Stimulated activated CD8-positive, alpha-beta memory T cell treated with anti-CD3 and anti-CD28 coated beads, Interleukin-7, amount 100 ng/mL, for 1 hour (primary cell): ENCODE measurements at places on chromosomes 2 and 18.

- no peak for DNase-seq
Observed at GRCh38 chr2:149050188-149050587, 11.7 kb downstream of the LYPD6B start.

- no peak for DNase-seq
Observed at GRCh38 chr2:228283491-228284171, 102.1 kb upstream of the SPHKAP start.

GRCh38 chr2:139721411-139721995 lies 941.3 kb upstream of the NXPH2 start:
- DNase-seq, result no peak

GRCh38 chr2:230873661-230874401 lies 9.1 kb downstream of the ITM2C start:
- no peak for DNase-seq

DNA sequence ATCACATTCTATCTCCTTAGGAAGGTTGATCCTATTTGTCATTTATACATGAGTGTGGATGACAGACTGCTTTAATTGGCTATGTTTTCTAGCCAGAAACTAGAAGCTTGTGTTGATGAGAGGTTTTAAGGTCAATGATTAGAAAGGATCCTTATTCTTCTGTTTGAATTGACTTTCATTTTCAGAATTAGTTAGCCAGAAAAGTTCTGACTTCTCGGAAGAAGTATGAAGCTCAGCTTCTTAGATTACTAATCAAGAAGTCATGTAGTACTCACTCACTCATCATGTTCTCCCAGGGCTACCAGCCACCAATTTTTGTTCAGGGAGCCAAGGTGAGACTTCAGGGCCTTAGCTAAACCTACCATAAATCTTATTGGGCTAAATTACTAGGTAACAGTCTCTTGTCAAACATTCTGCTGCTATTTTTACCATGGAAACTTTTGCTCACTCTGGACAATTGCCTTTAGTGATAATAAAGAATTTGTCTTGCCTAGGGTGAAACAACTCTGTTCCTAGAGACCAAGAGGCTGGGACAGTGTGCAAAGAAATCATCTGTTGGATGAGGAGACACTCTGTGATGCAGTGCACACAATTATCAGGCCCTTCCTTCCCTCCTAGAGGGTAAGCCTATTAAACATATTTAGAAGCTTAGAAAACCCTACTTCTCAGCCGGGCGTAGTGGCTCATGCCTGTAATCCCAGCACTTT lies 111.6 kb upstream of the DNMT3A start:
- DNase-seq, result no peak

GRCh38 chr2:158586491-158586890 lies 129.7 kb downstream of the PKP4 start:
- no peak for DNase-seq

- no peak for DNase-seq
Observed at GRCh38 chr2:97957432-97958183, 38.1 kb downstream of the TMEM131 start.
